ENCODE measurements at places on chromosomes 2 and 18. TPM values are rescaled to one million over a fixed set of nuclear protein-coding genes. Genes with fewer than 3 reads are reported as not detected.
A peak's percentile ranks its signal among the peaks of the same experiment; 100 is the strongest.

DNA sequence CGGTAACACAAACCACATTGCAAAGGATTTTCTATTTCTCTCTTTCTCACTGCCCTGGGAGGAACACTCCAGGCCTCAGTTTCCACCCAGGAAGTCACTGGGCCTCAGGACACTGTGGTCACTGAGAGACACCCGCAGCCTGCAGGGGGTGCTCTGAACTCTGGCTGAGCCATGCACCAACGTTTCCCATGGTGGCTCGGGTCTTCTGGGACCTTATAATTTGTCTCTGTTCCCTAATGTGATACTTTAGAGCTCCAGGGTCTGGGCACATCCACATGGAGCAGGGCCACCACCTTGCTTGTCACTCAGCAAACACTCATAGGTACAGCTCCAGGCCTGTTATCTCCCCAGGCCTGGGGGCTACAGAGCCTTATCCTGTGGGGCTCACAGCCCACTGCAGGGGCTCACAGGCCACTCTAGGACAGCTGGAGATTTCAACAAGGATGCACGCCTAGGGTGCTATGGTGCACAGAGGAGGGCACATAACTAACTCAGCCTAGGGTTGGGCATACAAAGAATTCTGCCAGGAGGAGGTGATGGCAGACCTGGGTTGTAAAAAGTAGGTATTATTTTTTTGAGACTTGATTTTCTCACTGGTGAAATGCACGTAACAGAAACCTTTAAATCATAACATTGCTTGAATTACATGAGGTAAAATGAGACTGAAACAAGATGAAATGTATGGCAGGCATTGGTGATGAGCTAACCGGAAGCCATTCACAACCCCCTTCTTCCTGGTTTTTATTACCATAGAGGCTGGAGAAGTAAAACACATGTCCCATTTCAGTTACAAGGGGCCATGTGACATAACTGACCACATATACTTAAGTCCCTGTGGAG, 3.0 kb upstream of the HS1BP3 start:
- no peak for DNase-seq

DNA sequence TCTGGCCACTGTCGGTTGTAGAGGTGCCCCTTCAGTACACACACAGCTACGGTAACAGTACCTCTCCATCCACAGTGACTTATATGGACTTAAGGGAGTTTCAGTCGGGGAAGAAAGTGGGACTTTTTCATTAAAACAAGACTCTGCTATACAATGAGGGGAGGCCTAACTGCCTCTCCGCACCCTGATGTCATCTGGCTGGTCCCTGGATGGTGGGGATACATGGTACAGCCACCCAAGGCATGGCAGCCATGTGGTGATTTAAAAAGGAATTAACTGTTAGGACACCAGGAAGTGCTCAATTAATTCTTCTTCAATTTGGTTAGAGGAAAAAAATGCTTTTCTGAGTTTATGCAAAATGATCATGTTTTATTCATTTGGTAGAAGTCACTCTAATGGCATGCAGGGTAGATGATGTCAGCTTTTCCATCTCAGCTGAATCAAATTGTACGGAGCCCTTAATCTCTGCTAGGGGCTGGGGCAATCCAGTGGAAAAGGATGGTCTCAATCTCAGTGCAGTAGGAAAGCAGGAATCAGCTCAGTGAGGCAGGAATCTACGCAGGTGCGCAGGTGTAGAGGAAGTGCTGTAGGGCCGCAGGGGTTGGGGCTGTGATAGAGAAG, 243.9 kb downstream of the PRKCE start:
- no peak for DNase-seq

DNA sequence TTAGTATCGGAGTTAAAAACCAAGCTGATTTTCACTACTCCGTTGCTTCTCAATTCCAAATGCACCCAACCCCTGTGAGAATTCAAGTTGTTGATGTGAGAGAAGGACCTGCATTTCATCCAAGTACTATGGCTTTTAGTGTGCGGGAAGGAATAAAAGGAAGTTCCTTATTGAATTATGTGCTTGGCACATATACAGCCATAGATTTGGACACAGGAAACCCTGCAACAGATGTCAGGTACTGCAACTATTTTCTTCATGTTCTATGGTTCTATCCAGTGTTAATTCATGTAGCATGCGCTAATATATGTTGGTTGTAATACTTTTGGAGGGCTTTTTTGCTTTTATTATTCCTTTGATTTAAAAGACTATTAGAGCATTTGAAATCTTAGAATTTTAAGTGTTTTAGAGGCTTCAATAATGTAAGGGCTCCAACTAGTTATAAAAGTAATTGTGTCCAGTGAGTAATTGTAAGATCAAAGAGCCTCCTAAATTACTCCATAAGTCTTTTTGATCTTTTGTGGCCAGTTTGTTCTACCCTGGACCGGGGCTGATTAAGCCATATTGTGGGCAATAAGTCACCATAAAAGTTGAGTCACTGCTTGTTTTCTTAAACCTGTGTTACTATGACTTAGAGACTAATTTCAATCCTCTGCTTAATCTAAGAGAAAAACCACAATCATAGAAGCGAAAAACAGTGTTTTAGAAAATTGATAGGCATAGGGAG, 22.9 kb downstream of the DSG4 start:
- DNase-seq: no peak

- no peak for DNase-seq
These were observed 2.6 kb downstream of the TET3 start for GRCh38 chr2:73987109-73987947.

DNA sequence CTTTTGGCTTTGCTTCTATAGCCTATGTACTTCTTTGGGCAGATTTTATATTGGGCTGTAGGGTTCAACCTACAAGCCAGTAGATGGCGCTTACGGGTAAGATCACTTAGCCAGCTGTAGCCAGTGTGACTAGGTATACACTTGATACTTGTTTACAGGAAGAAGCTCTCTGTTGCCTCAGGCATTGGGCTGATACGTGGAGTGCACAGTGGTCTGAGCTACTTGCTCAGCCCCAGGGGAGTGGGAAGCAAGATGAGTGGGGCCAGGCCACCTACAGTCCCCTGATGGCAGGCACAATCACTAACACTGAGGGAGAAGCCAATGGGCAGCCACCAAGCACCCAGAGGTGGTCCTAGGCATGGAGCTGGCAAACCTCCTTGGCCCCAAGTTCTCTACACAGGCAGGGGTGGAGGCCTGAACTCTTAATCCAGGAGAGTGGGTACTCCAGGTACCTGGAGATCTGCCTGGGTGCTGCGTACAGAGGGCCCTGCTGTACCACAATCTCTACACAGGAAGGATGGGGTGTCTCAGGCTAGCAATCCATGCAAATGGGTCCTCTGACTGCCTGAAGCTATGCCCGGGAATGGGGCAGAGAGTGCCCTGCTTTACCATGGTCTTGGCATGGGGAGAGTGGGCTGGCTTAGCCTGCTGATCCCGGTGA, 122.2 kb downstream of the NCOA1 start:
- DNase-seq: no peak

DNA sequence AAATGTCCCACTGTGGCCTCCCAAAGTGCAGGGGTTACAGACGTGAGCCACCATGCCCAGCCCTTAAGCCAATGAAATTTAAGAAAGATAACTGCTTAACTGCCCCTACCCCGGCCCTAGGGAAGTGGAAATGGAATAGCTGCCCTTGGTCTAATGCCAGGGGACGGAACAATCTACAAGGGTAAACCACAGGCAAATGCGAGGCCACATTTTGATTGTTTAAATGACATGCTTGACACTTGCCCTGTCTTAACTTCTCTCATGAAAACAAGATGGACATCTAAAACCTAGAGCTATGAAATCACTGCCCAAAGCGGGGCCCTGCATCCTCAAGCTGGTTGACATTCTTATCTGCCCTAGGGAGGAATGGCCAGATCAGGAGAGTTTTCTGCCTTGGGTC, 5.5 kb upstream of the ITSN2 start:
- no peak for DNase-seq

DNA sequence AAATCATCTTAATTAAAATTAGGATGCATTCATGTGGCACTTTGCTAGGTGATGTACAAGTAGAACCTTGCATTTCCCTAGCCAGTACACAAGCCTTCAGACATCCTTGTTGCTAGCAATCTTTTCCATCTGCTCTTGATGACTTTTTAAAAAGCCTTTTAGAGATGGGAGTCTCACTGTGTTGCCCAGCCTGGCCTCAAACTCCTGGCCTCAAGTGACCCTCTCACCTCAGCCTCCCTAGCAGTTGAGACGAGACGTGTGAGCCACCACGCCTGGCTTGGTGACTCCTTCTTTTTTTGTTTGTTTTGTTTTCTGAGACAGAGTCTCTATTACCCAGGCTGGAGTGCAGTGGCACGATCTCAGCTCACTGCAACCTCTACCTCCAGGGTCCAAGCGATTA, 1.7 kb upstream of the CCDC88A start:
- no peak for DNase-seq

- peak; percentile 82 for DNase-seq
These were observed 13.8 kb upstream of the SATB2 start for GRCh38 chr2:199471443-199472057.

GRCh38 chr18:46622999-46623398, 34.0 kb downstream of the LOXHD1 start:
- no peak for DNase-seq

- DNase-seq: peak; percentile 3
These were observed 17.0 kb downstream of the GPR35 start for GRCh38 chr2:240642061-240642805.

DNA sequence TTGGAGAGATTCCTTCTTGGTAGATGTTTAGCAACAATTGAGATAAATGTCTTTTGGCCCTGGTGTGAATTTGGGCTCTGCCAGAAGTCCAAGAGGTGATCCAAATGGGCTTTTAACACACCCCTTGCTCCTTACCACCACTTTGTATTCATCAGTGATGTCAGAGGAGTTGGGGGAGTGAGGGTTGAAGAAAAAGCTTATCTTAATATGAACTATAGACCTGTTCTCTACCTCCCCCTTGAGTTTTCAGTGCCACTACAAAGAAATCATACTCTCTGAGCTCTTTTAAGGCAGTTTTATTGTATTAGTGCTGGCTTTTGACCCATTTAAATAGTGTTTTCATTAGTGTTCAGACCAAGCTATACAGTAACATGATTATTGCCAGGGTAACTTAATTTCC, 229.1 kb downstream of the PHLPP1 start:
- no peak for DNase-seq

DNA sequence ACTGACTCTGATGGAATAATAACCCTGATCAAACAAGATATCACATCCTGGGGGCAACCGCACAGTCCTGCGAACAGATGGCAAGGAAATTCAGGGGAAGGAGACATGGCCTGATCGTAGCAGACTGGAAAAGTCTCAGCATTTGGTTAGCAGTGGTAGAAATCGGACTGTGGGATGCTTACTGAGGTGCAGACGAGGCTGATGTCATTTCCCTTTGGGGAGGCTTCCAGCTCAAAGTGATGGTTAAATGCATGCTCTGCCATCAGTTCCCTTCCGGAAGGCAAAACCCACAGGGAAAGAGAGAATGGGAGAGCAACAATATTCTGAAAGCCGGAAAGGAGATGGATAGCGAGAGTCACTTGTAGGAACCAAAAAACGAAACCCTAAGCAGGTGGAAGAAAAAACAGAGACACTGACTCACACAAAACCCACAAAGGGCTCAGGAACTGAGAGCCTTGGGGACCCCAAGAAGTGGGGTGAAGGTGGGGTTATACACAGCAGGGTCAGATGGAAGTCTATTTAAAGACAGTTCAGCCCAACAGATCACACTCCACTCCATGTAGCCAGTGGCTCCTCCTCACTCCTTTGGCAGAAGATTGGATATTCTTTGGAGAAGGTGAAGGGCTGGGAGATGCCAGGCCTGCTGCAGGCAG, 93.1 kb downstream of the INPP5D start:
- DNase-seq: no peak

DNA sequence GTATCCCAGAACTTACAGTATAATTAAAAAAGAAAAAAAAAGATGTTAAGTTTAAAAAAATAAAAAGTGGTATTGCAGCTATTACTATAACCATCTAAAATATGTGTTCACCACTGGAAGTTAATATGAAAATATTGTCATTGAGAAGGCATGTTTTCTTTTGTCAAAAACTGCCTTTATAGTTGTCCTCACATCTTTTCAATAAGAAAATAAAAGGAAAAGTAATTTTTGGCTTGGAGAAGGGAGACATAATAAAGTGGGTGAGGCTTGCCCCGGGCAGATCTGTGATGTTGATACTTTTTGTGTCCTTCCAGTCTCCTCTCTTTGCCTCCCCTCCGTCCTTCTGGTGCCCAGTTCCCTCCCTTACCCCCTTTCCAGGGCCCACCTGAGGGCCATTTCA, 24.9 kb downstream of the MPP4 start:
- no peak for DNase-seq

GRCh38 chr2:237180987-237181386, 95.3 kb downstream of the COPS8 start:
- no peak for DNase-seq

DNA sequence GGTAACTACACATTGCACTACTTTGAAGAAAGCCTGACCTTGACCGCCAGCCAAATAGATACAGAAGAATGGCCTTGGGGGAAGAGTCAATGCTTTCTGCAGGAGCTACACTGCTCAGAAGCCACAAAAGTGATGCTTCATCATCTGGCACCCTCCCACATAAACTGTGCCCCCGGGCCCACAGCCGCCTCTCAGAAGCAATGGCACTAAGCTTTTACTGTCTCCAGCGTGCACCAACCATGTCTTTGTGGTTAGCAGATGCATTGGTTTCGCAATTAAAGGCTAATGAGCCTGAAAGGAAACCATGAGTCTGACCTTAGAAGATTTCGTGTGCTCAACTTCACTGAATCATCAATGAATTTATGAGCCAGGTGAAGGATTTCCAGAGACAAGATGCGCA, 209.4 kb upstream of the TRIB2 start:
- DNase-seq: peak; percentile 49

DNA sequence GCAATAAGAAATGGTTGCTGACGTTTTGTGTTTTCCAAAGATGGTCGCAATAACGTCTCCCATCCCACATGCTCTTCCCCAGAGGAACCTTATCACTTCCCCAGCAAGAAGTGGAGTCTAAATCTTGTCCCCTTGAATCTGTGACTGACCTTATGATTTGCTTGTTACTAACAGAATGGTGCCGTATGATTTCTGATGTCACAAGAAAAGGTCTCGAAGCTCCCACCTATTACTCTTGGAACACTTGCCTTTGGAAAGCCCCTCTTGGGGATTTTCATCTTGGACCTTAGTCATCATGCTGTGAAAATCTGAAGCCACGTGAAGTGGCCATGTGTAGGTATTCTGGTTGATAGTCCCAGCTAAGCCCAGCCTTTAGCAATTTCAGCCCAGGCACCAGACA, 86.2 kb upstream of the GLS start:
- no peak for DNase-seq

- no peak for DNase-seq
These were observed 26.1 kb upstream of the PIEZO2 start for GRCh38 chr18:11175266-11175979.

PREPL gene
- 60.3 TPM for total RNA-seq

FAM237A gene
- total RNA-seq: not detected

CSRNP3 gene
- 3.8 TPM for total RNA-seq

CD8B2 gene
- total RNA-seq: not detected

MYOM1 gene
- 3.3 TPM for total RNA-seq

MTX2 gene
- total RNA-seq: 27.1 TPM

TRIM43 gene
- total RNA-seq: not detected

CPO gene
- total RNA-seq: 13.5 TPM

NEDD4L gene
- total RNA-seq: 37.6 TPM

Measured in adrenal gland (tissue), 19 donors.